NCI-H748 treated with DMSO at 0.1 percent for 48 hours (cell line): ENCODE measurements at places on chromosomes 5 and 9.

DNA sequence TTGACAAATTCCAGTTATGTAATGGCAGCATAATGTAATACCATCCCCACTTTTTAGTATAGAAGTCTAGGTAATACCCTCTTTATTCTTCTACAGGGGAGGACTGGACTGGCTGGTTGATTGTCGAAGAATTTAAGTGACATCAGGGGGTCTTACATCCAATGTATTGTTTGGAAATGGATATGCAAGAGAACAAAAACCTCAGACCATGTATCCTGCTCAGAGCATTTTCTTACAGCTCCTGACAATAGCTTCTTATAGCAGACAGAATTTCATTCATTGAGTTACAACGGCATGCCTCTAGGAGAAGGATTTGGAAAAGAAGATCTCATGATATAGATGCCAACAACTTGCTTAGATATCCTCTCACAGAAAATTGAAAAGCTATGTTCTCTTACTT, 2032.3 kb downstream of the EFNA5 start:
- no peak for DNase-seq

- no peak for DNase-seq
These were observed 90.7 kb downstream of the CDKN2A start for GRCh38 chr9:21903380-21903965.

DNA sequence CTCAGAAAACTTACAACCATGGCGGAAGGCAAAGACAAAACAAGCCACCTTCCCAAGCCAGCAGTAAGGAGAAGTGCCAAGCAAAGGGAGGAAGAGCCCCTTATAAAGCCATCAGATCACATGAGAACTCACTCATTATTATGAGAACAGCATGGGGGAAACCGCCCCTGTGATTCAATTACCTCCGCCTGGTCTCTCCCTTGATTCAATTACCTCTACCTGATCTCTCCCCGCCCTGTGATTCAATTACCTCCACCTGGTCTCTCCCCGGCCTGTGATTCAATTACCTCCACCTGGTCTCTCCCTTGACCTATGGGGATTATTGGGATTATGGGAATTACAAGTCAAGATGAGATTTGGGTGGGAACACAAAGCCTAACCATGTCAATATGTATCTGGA, 467.3 kb upstream of the FTMT start:
- no peak for DNase-seq

DNA sequence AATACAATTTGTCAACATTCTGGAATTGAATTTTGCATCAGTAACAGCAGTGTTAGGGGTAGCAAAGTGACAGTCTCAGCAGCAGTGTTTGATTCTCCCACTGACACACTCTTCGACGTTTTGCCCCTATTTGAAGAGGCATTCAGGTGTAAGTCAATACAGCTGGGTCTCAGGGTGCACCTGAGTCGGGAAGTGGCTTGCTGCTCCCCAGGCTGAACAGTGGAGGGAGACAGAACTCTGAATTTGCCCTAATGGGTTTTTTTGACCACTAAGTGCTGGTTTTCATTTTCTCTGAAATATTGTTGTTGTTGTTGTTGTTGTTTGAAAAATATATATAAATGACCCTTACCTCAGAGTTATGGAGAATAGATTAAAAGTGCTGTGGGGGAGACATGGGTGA, 223.2 kb downstream of the TLR4 start:
- DNase-seq: peak; percentile 49

DNA sequence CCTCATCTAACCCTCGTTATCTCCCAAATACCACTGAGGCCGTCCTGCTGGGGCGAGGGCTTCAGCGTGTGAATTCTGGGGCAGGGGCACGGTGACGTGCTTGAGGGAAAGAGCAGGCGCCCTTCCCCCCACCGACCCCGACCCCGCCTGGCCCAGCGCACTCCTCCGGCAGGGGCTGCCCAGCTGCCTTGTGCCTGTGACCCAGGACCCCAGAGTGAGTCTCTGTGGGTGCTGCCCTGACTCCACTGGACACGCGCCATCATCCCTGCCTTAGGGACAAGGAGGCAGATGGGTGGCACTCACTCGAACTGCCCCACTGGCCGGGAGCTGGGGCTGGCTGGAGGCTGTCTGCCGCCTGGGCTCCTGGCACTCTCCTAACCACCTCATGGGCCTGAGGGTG, 136.2 kb upstream of the LPCAT1 start:
- DNase-seq: no peak

DNA sequence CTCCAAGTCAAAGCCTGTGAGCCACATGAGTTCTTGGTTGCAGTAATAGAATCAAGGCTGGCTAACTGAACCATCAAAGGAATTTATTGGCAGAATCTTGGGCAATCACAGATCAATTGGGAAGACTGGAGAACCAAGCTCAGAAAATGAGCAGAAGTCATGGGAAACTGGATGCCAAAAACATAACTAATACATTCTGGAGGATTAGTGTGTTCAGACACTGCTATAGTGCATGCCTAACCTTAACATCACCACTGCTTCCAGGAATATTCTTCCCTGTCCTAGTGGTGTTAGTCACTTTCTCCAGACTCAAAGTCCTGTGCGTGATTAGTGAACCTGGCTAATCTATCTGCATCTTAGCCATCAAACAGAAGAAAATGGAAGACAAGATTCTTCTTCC, 843.7 kb downstream of the EFNA5 start:
- no peak for DNase-seq
